ENCODE measurements at places on chromosomes 11 and 22.

DNA sequence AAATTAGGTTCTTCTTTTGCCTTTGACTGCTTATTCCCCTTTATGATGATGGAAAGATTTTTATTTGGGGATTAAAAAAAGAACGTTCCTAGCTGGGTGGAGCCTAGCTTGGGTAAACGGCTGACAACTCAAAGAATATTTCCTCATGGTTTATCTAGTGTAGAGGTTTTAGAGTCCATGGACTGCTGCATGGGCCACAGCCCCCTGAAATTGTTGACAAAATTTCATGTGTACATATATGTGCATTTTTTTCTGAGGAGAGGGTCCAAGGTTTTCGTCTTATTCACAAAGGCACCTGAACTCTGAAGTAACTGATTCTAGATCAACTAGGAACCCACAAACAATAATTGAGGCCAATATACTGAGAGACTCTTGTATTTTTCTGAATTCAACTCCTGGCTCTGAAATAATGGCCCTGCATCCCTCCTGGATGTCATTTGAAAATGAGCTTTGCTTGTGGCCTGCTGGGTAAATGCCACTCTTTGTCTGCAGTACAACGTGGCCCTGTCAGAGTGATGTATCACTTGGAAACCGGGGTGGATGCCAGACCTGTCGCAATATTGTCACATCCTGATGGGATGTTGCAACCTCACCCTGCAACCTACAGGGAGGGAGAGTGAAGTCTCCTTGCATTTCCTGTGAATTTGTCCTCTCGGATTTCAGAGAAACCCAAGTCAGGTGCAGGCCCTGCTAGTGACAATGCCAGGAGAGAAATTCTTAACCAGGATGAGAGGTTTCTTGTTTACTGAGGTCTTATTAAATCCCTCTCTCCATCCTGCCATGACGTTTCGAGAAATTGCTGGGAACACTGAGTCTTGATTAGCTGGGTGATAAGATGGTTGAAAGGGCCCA is 33.8 kb downstream of the EHF start:
- no peak for DNase-seq

GRCh38 chr22:47199261-47199978 is 437.0 kb downstream of the TBC1D22A start:
- DNase-seq: no peak

GRCh38 chr11:112928136-112928535 is 33.1 kb upstream of the NCAM1 start:
- no peak for DNase-seq

- DNase-seq: no peak
Observed at GRCh38 chr11:11587122-11587521, 34.7 kb downstream of the GALNT18 start.

GRCh38 chr11:119777940-119778339 is 48.9 kb upstream of the NECTIN1 start:
- no peak for DNase-seq

DNA sequence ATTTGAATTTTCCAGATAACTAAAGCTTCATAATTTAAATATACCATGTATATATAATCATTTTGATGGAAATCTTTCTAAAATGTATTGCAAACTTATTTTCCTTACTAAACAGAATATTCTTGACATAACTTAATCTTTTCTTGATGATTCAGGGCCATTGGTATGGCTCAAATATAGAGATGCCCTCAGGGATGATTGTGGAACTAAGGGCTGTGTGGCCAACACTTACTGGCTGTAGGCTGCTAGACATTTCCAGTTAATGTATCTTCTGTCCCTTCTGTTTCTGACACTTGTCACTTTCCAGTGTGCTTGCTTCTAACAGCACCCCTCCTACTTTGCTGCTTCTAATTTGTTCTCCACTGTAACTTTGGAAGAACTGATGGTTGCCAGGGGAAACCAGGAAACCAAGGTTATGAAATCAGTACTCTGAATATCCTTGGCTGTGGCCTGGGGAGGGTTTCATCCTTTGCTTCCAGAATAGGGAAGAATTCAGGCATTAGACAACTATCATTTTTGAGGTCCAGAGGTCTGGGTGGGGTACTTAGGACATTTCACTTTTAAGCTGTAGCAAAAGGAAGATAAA is 697.2 kb downstream of the ETS1 start:
- DNase-seq: no peak

- no peak for DNase-seq
Observed at GRCh38 chr11:130092661-130093060, 23.0 kb downstream of the APLP2 start.

- DNase-seq: no peak
Observed at GRCh38 chr22:26286091-26286820, 117.0 kb downstream of the SEZ6L start.

- no peak for DNase-seq
Observed at GRCh38 chr11:112880495-112880894, 80.7 kb upstream of the NCAM1 start.

DNA sequence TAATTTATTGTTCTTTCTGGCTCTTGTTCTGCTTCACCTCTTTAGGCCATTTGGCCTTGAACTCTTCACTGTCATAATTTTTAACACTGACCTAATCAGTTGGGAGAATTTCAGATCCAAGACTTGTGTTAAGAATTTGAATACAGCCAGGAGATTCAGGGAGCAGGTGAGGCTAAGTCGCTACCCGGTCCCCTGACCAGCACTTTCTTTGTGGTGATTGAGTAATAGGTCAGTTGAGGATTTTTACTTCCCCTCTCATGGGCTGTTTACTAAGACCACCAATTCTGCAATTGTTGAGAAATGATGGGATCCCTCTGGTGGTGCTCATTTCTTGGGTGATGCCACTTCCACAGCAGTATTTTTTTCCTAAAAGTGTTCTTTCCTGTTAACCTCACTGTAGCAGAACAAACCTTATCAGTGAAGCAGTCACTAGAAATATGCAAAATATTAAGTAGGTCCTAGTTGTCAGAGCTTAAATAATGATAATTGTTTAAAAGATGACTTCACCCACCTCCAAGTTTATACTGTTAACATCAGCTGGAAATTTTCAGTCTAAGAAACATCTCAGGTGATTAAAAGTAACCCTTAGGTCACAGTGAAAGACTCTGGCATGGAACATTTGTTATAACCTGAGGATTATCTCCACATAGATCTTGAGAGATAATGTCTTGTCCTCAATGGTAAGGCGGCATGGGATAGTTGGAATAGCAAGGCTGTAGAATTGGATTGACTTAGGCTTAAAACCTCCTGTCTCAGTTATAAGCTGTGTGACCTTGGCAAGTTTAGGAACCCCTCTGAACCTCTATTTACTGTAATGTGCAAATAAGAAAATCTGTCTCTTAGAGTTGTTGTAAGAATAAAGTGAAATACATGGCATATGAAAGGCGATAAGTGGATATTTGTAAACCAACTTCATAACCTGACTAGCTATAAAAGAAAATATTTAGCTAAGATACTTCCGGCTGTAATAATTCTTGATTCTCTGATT is 41.3 kb downstream of the POLD3 start:
- no peak for DNase-seq

DNA sequence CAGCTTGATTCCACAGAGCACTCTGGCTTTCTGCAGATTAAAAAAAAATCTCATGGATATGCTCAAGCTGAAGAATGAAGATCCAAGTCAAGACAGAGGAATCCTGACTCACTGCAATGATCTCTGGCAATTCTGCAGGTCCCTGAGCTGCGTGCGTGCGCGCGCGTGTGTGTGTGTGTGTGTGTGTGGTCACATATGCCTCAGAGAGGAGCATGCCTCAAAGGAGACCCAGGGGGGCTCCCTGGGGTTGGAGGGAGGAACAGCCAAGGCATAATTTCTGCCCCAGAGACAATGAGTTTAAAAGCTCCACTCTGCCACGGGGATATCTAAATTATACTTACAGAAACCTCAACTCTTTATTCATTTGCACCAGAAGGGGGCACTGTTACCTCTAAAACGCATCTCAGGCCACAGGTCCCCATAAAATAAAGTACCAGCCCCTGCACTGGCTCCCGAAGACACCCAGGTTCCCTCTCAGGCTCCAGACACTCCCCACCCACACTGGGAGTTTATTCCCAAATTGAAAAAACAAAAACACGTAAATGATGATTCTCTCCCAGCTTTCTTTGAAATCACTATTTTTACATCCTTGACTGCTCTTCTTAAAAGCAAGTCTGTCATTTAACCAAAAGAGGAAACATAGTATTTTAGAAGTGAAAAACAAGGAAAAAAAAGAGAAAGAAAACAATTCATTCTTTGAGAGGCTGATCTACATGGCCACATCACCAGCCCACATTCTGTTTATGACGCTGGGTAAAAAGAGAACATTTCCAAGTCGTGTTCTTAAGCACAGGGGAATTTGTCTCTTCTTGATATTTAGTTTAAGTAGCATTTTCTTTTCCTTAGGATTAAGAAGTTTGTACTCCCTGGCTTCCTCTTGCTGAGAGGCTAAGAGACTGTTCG is 401.0 kb downstream of the LARGE1 start:
- DNase-seq: no peak

DNA sequence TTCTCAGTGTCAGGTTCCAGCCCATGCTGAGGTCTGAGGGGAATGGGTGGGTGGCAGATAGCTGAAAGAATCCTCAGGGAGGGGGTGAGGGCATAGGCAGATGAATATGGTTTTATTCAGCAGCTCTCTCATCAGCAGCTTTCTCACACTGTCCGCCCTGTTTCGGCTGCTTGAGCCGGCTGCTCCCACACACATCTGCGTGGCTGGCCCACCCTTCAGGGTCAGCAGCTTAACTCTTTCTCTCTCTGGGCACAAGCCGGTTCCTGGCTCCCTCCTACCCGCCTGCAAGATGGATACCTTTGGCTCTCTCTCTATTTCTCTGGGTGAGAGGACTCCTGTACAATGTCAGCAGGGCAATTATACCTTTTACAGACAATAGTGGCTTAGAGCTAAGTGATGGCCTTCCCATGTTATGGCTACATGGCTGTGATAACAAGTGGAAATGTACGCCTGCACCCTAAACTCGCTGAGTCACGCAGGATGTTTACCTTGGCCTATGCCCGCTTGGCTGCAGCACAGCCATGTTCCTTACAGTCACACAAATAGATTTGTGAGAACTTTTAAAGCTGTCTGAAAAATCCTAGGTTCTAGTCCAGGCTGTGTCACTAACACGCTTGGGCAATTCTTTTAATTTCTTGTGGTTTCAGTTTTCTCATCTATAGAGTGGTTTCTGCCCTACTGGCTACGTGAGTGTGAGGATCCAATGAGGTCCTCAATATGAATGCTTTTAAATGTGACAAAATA is 4.1 kb downstream of the MMP20 start:
- no peak for DNase-seq

- no peak for DNase-seq
Observed at GRCh38 chr22:39967996-39968972, 8.1 kb downstream of the TMA7B start.

DNA sequence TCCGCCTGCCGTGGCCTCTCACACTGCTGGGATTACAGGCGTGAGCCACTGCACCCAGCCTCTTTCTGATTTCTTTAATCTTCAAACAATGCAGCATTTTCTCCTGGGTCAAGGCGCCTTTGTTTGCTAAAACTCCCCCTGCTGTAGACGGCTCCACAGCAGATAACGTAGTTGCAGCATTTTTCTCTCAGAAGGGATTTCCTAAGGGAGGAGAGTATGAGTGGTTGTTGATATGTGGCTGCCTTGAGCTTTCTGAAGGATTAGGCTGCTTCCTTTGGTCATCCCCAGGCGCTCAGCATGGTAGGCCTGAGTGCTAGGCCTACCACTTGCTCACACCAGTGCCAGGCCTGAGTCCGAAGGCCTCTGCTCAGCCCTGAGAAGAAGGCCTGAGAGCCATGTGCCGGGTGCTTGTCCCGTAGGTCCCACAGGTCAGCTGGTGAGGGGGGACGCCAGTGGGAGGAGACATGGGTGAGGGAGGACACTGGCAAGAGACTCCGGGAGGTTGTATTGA is 18.1 kb downstream of the SMARCB1 start:
- DNase-seq: no peak

DNA sequence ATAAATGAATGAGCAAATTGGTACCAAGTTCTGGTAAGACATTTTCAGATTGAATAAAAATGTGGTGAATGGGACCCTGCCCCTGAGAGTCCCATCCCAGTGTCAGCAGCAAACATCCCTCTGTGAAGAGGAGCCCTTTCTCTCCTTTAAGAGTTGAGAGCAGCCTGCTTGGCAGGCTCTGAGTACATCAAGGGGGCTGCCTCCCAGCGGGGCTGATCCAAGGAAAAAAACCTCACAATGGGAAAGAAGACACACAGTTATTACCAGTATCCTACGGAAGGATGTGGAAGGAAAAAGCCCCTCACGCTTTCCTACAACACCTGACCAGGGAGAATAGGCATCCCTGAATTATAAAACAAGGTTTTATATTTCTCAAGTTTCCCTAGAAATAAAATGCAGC is 293.8 kb upstream of the B3GAT1 start:
- no peak for DNase-seq

DNA sequence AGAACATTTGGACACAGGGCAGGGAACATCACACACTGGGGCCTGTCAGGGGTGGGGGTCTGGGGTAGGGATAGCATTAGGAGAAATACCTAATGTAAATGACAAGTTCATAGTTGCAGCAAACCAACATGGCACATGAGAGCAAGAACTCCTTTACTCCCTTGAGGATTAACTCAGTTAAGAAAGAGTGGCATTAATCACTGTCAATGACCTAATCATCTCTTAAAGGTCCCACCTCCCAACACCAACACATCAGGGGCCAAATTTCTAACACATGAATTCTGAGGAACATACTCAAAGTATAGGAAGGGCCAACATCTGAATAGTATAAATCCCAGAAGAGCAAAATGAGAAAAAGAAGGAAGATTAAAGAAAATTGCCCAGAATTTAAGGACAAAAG is 272.9 kb downstream of the SWAP70 start:
- no peak for DNase-seq

- no peak for DNase-seq
Observed at GRCh38 chr11:126740846-126741245, 259.7 kb downstream of the KIRREL3 start.

DNA sequence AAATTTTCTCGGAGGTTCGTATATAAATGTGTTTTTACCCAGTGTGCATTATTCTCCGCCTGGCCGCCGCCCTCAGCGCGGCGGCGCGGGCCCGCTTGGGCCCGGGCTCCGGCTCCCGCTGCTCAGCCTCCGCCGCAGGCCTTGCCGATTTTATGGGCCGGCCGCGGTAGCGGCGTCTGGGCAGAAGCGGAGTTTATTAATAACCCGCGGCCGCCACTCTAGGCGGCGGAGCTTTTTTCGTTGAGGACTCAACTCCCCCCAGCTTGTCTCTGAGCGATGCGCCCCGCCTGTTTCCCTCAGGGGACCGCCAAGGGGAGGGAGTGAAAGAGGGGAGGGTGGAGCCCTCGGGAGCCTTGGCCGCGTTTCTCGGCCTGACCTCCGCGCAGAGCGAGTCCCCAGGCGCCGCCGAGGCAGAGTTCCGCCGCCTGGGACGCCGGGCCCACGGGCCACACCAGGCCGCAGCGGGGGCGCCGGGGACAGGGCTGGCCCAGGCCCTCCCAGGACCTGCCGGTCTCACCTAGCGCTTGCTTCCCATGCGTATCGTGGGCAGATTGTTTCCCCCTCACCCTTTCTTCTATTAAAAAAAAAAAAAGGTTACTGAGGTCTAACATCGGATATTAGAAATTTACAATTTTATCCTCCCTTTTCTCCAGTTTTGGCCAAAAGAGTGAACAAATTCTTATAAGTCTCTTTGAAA is 399 bp downstream of the ZNF143 start:
- peak; percentile 59 for DNase-seq

GRCh38 chr11:125072218-125072960 is 9.3 kb downstream of the SLC37A2 start:
- no peak for DNase-seq

Measured in stimulated activated CD8-positive, alpha-beta memory T cell treated with anti-CD3 and anti-CD28 coated beads, Interleukin-7, amount 100 ng/mL, for 1 hour (primary cell).